ENCODE measurements at places on chromosomes 6 and 20. TPM values are rescaled to one million over a fixed set of nuclear protein-coding genes. Genes with fewer than 3 reads are reported as not detected.

The TNNC2 gene
- not detected for total RNA-seq

The MYCT1 gene
- not detected for total RNA-seq

The TSBP1 gene
- total RNA-seq, result not detected

The TREML2 gene
- 7.5 TPM for total RNA-seq

The KAT14 gene
- total RNA-seq, result 14.4 TPM

The NOTCH4 gene
- total RNA-seq, result 0.31 TPM

The SIRPA gene
- not detected for total RNA-seq

The FRMD1 gene
- total RNA-seq, result not detected

The SRF gene
- total RNA-seq, result 40.8 TPM

The PHACTR1 gene
- total RNA-seq, result not detected

The GPSM3 gene
- total RNA-seq, result 117 TPM

The GSTA2 gene
- not detected for total RNA-seq

GRCh38 chr6:7073821-7074525 is 33.8 kb upstream of the RREB1 start:
- H3K36me3 ChIP-seq, result no peaks in the 10 kb centered on the region
- H3K4me3 ChIP-seq, result peak overlapping the region; percentile 8
- H3K4me1 ChIP-seq, result peaks cover 14% of the 10 kb centered on the region
- H3K27ac ChIP-seq, result no peak overlapping the region
- DNase-seq, result peak; percentile 87
- peaks cover 19% of the 10 kb centered on the region for H3K27me3 ChIP-seq

- no peaks in the 10 kb centered on the region for H3K27me3 ChIP-seq
- H3K4me1 ChIP-seq, result no peaks in the 10 kb centered on the region
- H3K27ac ChIP-seq, result no peak overlapping the region
- H3K36me3 ChIP-seq, result no peaks in the 10 kb centered on the region
- DNase-seq, result no peak
These were observed 12.6 kb downstream of the HLA-DPB1 start for GRCh38 chr6:33088258-33088930.

DNA sequence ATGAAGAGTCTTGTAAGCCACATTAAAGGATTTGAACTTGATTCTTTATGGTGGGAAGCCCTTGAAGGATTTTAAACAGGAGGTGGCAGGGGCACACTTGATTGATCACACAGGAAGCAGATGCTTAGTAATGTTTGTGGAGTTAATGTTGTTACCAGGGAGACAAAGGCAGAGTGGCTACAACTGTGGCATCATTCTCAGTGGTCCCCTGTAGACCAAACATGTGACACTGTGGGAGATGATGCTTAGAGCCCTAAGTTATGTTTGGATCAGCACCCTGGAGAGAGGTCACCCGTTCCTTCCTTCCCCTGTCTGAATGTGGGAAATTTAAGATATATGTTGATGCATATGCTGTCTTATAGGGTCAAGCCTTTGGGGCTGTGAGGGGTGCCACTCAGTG is 53.2 kb downstream of the EIF2S2 start:
- peak overlapping the region; percentile 1 for H3K27ac ChIP-seq
- no peaks in the 10 kb centered on the region for H3K27me3 ChIP-seq
- DNase-seq, result no peak

- no peaks in the 10 kb centered on the region for H3K27me3 ChIP-seq
- H3K36me3 ChIP-seq, result peaks cover 18% of the 10 kb centered on the region
- peak; percentile 39 for DNase-seq
- H3K4me3 ChIP-seq, result no peak overlapping the region
- peak overlapping the region; percentile 85 for H3K27ac ChIP-seq
These were observed 110.3 kb upstream of the BACH2 start for GRCh38 chr6:90406957-90407356.

DNA sequence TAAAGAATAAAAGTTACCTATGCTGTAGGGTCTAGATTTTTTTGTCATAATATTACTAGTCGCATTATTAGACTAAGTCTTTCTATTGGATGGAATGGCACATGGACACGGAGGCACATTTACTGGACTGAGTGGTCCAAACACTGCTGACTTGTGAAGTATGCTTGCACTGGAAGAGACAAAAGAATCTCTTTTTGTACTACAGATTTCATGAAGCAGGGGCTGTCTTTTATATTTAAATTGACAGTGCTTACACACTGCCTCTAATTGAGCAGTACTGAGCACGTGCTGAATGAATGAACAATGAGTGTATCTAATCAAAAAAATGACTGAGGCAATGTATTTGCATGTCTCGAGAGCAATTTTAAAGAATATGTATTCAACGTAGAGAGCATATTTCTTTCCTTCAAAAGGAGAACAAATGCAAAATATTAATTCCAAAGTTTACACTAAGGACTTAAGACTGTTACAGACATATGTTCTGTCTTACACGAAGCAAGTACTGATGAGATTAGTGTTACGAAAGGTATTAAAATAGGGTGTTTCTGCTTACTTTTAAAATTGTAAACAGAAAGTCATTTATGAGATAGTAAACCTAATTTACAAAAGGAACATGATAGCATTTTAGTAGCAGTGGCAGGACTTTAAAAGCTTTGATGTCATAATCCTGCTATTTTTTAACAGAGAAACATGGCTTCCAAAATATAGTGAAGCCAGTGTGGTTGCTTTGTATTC is 8.3 kb downstream of the ELOVL2 start:
- no peak overlapping the region for H3K4me3 ChIP-seq
- no peaks in the 10 kb centered on the region for H3K4me1 ChIP-seq
- peaks cover 23% of the 10 kb centered on the region for H3K27me3 ChIP-seq
- no peaks in the 10 kb centered on the region for H3K36me3 ChIP-seq
- no peak overlapping the region for H3K27ac ChIP-seq

- H3K36me3 ChIP-seq, result no peaks in the 10 kb centered on the region
- no peak for DNase-seq
- peaks cover 43% of the 10 kb centered on the region for H3K27me3 ChIP-seq
These were observed at the start of gene RIN2 for GRCh38 chr20:19758133-19758500. Gene RIN2 (plus strand): TSS chr20:19758258. CDS start chr20:19889602, 131,344 bp downstream.

DNA sequence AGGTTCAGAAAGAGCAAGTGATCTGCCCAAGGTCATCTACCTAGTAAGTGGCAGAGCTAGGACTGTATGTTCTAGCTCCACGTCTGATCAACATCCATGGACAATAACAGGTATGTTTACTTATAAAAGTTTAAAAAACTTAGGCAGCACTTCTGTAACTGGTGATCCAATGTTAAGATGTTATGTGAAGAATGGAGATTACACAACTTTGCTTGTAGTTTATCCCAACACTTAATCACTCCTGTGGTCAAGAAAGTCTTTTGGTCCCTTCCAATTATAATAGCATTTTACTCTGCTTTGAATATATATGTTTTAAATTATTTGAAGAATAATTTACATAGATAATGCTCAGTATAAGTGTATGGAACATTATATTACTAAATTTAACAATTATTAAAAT is 4.8 kb downstream of the FBXO30 start:
- DNase-seq, result no peak
- H3K36me3 ChIP-seq, result peaks cover 16% of the 10 kb centered on the region
- peaks cover 26% of the 10 kb centered on the region for H3K4me1 ChIP-seq
- no peak overlapping the region for H3K4me3 ChIP-seq
- H3K27ac ChIP-seq, result no peak overlapping the region

- H3K27me3 ChIP-seq, result peaks cover 2% of the 10 kb centered on the region
- no peak overlapping the region for H3K27ac ChIP-seq
- H3K36me3 ChIP-seq, result no peaks in the 10 kb centered on the region
These were observed 70.8 kb downstream of the PSMG4 start for GRCh38 chr6:3329393-3330051.

- peaks cover 5% of the 10 kb centered on the region for H3K4me1 ChIP-seq
- H3K27ac ChIP-seq, result no peak overlapping the region
- no peak for DNase-seq
- H3K4me3 ChIP-seq, result no peak overlapping the region
- H3K27me3 ChIP-seq, result no peaks in the 10 kb centered on the region
These were observed 8.2 kb upstream of the BPIFB4 start for GRCh38 chr20:33071198-33071597.

- no peak overlapping the region for H3K4me3 ChIP-seq
- H3K36me3 ChIP-seq, result peaks cover 7% of the 10 kb centered on the region
- H3K27me3 ChIP-seq, result no peaks in the 10 kb centered on the region
These were observed 83.4 kb downstream of the RNGTT start for GRCh38 chr6:88880021-88880420.

DNA sequence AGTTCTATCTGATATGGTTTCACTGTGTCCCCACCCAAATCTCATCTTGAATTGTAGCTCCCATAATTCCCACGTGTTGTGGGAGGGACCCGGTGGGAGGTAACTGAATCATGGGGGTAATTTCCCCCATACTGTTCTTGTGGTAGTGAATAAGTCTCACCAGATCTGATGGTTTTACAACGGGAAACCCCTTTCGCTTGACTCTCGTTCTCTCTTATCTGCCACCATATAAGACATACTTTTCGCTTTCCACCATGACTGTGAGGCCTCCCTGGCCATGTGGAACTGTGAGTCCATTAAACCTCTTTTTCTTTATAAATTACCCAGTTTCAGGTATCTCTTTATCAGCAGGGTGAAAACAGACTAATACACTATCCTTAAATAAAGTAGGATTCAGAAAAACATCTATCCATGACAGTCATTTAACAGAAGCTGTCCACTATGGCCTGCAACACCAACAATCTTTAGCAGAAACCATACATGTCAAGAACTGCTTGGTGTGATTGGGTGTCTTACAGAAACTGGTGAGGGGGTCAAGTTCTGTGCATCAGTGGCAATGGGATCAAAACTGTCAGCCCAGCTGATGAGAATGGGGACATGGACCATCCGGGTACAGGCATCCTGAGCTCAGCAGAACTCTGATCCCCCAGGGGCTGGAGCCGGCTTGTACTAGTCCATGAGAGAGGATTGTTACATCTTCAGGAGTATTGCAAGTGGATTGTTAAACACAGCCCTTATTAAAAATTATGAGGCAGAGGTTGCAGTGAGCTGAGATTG is 59.2 kb downstream of the SCML4 start:
- H3K4me3 ChIP-seq, result no peak overlapping the region
- no peaks in the 10 kb centered on the region for H3K27me3 ChIP-seq
- DNase-seq, result no peak
- H3K27ac ChIP-seq, result no peak overlapping the region
- H3K36me3 ChIP-seq, result peaks cover 12% of the 10 kb centered on the region

- no peak within 1 kb of the TSS for H3K4me3 ChIP-seq
- no peaks in the 10 kb centered on the region for H3K27me3 ChIP-seq
- H3K4me1 ChIP-seq, result no peaks in the 10 kb centered on the region
- no peak within 1 kb of the TSS for H3K27ac ChIP-seq
- DNase-seq, result no peak
These were observed at the start of gene C2 for GRCh38 chr6:31927242-31927862. Gene C2 (plus strand): TSS chr6:31927717. CDS start chr6:31927753, 36 bp downstream.

- H3K27me3 ChIP-seq, result no peaks in the 10 kb centered on the region
- H3K4me1 ChIP-seq, result no peaks in the 10 kb centered on the region
- no peak overlapping the region for H3K4me3 ChIP-seq
- H3K27ac ChIP-seq, result no peak overlapping the region
- H3K36me3 ChIP-seq, result peaks cover 9% of the 10 kb centered on the region
These were observed 30.2 kb downstream of the ZHX3 start for GRCh38 chr20:41287327-41287726.

DNA sequence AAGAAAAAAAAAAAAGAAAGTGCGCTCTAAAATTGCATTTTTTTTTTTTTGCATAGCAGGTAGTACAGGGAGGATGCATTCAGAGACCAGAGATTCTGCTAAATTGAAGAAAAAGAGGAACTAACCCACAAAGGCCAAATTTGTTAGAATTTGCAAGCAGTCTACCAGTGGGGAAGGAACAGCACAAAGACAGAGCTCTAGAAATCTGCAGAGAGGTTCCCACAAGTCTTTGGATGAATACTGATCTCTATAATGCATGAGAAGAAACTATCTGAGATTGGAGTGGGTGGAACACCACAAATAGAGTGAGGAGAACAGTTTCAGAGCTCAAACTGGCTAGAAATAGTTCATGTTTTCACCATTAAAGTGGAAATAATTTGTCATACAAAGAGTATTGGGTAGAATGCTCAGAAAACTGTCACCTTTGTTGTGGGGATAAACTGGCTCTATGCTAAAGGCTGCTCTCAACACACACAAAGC is 79.6 kb upstream of the AHI1 start:
- H3K36me3 ChIP-seq, result no peaks in the 10 kb centered on the region
- H3K4me1 ChIP-seq, result peaks cover 19% of the 10 kb centered on the region
- no peaks in the 10 kb centered on the region for H3K27me3 ChIP-seq
- H3K27ac ChIP-seq, result peak overlapping the region; percentile 42
- no peak for DNase-seq

DNA sequence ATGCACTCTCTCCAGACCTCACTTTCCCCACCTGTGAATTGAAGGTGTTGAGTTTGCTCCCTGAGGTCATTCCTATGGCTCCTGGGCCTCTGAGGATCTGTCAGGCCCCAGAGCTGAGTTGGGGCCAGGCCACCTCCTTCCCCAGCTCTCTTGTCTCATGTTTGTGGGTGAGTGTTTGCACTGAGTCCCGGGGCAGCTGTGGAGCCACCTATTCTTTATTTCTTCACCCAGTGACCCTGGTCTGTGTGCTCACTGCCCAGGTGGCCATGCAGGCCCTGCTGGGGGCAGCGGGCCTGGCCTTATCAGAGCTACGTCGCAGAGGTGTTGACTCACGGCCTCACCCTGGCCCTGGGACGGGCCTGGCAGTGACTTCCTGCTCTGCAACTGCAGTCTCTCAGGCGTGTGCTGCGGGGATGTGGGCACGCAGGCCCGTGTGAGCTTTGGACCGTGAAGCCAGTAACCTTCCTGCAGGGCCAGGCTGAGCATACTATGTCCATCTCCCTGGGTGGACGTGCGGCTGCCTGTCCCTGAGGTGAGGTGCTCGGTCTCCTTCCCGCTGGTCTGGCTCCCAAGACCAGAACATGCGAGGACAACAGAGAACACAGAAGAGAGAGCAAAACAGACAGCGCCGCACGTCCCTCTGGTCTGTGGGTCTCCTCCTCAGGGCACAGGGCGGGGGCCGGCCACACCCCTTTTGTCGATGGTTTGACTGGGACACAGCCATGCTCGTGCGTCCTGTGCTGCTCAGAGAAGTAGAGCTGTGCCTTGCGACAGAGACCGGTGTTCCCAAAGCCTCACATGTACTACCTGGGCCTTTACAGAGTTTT is 12.1 kb downstream of the TMEM181 start:
- peaks cover 11% of the 10 kb centered on the region for H3K36me3 ChIP-seq
- no peaks in the 10 kb centered on the region for H3K27me3 ChIP-seq
- peaks cover 62% of the 10 kb centered on the region for H3K4me1 ChIP-seq

- no peak for DNase-seq
- H3K36me3 ChIP-seq, result no peaks in the 10 kb centered on the region
- H3K4me1 ChIP-seq, result no peaks in the 10 kb centered on the region
- H3K4me3 ChIP-seq, result no peak overlapping the region
- peaks cover 9% of the 10 kb centered on the region for H3K27me3 ChIP-seq
These were observed 116.6 kb upstream of the PROKR2 start for GRCh38 chr20:5433352-5433751.

DNA sequence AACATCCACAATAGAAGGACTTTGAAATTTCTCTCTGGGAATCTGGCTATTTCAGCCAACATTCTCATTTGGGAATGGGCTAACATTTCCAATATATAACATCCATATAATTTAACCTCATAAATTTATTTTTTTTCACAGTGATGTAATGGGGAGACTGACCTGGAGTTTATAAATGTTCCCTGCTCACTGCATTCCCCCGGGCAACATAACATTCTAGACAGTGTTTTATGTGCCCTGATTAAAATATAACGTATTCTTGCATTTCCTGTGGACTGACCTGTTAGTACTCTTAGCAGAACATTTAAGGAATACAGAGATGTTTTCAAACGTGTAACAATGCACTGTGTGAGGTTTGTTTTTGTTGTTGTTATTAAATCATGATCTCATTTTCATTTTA is 20.9 kb downstream of the TSHZ2 start:
- H3K4me3 ChIP-seq, result no peak overlapping the region
- H3K27me3 ChIP-seq, result no peaks in the 10 kb centered on the region
- H3K27ac ChIP-seq, result peak overlapping the region; percentile 31
- peaks cover 24% of the 10 kb centered on the region for H3K4me1 ChIP-seq
- no peak for DNase-seq
